ENCODE measurements at places on chromosomes 16 and 17.

DNA sequence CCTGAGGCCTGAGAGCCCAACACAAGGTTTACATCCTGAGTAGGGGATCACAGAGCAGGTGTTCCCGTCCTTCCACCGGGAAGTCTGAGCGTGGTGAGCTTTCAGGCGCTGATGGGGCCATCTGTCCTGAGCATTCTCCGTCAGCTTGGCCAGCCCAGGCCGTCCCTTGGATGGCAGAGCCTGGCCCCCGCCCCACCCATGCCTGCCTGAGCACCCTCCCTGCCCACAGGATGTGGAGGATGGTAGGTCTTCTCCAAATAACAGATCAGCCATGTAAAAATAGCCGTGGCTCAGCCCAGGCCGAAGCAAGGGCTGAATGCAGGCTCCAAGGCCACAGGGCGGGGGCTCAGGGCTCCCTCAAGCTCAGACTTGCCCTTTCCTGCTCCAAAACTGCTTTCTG lies 20.2 kb downstream of the SPNS2 start:
- peak overlapping the region; percentile 58 for H3K27ac ChIP-seq
- DNase-seq, result no peak
- no peaks in the 10 kb centered on the region for H3K27me3 ChIP-seq
- H3K36me3 ChIP-seq, result no peaks in the 10 kb centered on the region
- no peak overlapping the region for H3K4me3 ChIP-seq
- peaks cover 9% of the 10 kb centered on the region for H3K4me1 ChIP-seq

GRCh38 chr16:69932691-69933392 lies 18.3 kb upstream of the CLEC18A start:
- H3K36me3 ChIP-seq, result peaks cover 3% of the 10 kb centered on the region
- H3K4me1 ChIP-seq, result peaks cover 2% of the 10 kb centered on the region
- no peak overlapping the region for H3K27ac ChIP-seq
- no peak overlapping the region for H3K4me3 ChIP-seq

DNA sequence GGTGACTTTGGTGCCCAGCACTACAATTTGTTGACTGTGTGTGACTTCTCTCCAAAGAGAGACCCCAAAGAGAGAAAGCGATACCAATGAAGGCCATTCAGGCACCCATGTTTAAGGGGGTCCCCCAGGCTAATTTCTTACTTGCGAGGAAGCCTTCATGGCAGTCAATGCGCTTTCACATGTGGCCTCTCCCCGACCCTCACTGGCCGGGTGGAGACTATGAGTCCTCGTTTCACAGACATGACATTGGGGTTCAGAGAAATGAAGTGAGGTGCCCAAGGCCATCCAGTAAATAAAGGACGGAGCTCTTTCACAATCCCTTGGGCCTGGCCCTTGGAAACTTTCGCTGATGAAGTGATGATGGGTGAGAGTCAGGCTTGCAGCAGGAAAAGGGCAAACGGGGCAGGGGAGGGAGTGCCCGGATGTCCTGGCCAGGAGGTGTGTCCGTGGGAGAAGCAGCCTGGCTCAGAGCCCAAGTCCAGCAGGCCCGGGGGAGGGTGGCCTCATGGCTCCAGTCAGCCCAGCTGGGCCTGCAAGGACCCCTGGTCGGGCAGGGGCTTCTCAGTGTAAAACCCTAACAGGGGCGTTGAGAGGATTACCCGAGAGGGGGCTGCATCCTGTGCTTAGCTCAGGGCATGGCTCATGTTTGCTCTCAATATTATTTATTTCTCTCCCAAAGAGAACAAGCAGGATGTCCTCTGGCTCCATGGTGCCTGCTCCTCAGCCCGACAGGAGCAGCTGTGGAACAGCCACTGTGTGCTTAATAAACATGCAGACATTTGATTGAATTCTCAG lies 14.7 kb downstream of the TBX2 start:
- H3K4me1 ChIP-seq, result peaks cover 10% of the 10 kb centered on the region
- no peaks in the 10 kb centered on the region for H3K27me3 ChIP-seq
- no peaks in the 10 kb centered on the region for H3K36me3 ChIP-seq
- no peak overlapping the region for H3K27ac ChIP-seq
- H3K4me3 ChIP-seq, result no peak overlapping the region

DNA sequence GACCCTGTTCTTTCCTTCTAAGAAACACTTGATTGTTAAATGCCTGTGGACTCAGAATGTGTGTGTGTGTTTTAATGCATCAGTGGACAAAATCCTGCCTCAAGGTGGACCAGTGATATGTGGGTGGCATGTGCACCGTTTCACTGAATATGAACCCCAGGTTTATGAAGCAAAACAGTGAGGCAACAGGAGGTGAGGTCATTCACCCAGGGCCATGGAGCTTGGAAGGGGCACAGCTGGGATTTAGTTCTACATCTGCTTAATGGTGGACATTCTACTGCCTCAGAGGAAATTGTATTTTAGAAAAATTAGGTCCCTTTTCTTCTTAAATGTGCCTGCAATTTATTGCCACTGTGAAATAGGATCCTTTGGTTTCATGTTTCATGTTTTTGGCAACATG lies 549.5 kb upstream of the EEF2KMT start:
- no peaks in the 10 kb centered on the region for H3K27me3 ChIP-seq
- no peaks in the 10 kb centered on the region for H3K36me3 ChIP-seq
- H3K4me1 ChIP-seq, result no peaks in the 10 kb centered on the region

- H3K36me3 ChIP-seq, result no peaks in the 10 kb centered on the region
- no peaks in the 10 kb centered on the region for H3K4me1 ChIP-seq
- no peaks in the 10 kb centered on the region for H3K27me3 ChIP-seq
- no peak overlapping the region for H3K27ac ChIP-seq
- no peak for DNase-seq
These were observed 45.7 kb downstream of the PHKB start for GRCh38 chr16:47506800-47507199.

- H3K4me1 ChIP-seq, result no peaks in the 10 kb centered on the region
- no peaks in the 10 kb centered on the region for H3K27me3 ChIP-seq
- no peak overlapping the region for H3K4me3 ChIP-seq
- no peak overlapping the region for H3K27ac ChIP-seq
- H3K36me3 ChIP-seq, result no peaks in the 10 kb centered on the region
These were observed 100.9 kb upstream of the TNRC6C start for GRCh38 chr17:77857613-77858012.

DNA sequence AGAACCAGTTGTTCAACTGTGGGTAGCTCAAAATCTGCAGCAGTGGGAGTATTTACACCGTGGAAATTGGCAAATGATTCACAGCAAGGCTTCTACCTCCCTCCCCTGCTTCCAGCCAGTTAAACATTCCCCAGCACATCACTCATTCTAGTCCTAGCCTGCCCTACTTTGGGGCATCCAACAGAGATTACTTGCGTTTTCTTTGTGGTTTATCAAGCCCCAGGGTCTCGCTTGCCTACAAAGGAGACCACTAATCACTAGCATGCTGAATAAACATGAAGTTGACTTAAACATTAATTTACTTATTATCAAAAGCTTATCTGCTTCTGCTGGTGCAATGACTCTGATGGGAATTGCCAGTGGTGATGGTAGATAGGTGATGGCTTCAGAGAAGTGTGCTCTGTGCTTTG lies 94.5 kb downstream of the MARF1 start:
- no peak overlapping the region for H3K4me3 ChIP-seq
- H3K27me3 ChIP-seq, result no peaks in the 10 kb centered on the region
- peaks cover 5% of the 10 kb centered on the region for H3K4me1 ChIP-seq
- DNase-seq, result no peak

DNA sequence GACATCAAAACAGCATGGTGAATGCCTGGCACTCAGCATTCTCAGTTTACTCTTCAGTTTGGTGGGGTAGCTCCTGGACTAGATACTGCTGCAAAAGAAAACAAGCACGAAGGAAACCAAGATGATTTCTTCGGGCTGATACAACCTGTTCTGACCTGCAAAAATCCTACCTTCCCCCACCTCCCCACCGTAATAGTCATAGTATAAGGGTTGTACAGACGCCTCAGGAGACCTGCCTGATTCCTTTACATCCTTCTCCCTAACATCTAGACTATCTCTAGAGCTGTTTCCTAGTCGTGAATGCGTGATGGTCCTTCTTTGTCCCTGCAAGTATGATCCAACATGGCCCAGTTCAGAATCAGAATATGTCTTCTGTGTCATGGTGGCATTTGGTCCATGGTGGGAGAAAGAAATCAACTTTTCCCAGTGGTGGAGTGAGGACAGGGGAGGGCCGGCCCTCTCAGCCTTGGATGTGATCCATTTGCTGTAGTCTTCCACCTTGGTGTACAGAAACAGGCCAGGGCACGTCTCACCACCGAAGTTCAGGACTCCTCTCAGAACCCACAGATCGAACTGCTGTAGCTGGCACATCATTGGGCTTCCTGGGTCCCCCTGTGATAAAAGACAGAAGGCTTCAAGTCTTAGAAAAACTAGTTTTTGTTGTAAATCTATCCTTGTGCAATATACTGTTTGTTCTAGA lies 14.5 kb downstream of the PRSS54 start:
- no peaks in the 10 kb centered on the region for H3K27me3 ChIP-seq
- DNase-seq, result no peak
- no peaks in the 10 kb centered on the region for H3K36me3 ChIP-seq
- no peak overlapping the region for H3K4me3 ChIP-seq

- H3K27ac ChIP-seq, result no peak overlapping the region
- no peaks in the 10 kb centered on the region for H3K4me1 ChIP-seq
- no peaks in the 10 kb centered on the region for H3K27me3 ChIP-seq
- H3K36me3 ChIP-seq, result no peaks in the 10 kb centered on the region
- DNase-seq, result no peak
These were observed 374.3 kb upstream of the GOT2 start for GRCh38 chr16:59108374-59108773.

Measured in testis (tissue), 5 donors.